ENCODE measurements at places on chromosomes 6 and 20. TPM values are rescaled to one million over a fixed set of nuclear protein-coding genes. Genes with fewer than 3 reads are reported as not detected.

DNA sequence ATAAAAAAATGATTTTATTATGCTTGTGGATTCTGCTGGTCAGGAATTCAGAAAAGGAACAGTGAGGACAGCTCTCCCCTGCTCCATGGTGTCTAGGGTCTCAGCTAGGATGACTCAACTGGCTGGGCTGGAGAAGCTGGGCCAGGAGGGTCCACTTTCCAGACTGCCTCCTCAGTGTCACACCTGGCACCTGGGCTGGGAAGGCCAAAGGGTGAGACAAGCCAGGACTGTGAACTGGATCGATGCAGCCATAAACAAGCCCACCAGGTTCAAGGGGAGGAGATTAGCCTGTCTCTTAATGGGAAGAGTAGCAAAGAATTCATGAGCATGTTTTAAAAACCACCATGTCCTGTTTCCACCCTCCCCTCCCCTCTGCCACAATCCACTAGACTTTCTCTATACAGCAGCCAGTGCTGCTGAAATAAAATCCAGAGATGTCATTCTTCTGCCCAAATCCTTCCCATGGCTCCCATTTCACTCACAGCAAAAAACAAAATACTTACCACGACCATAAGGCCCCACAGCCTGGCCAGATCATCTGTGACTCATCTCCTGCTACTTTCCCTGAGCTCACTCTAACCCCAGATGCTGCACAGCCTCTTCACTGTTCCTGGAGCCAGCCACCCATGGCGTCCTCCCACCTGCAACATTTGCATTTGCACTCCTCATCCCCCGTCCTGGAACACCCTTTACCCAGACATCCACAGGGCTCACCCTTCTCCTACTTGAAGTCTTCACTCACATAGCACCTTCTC, 13.8 kb downstream of the SPTLC3 start:
- DNase-seq = peak; percentile 16

DNA sequence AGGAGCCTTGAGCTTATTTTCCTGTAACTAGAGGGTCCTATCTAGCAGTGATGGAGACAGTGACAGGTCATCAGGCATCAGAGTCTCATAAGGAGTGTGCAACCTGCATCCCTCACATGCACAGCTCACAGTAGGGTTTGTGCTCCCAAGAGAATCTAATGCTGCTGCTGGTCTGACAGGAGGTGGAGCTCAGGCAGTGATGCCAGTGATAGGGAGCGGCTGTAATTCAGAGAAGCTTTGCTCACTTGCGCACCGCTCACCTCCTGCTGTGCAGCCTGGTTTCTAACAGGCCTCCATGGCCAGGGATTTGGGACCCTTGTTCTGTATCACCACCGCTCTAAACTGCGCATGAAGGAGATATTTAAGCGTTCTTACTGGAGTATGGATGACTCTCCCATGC, 5.3 kb downstream of the KIF25 start:
- DNase-seq = no peak

DNA sequence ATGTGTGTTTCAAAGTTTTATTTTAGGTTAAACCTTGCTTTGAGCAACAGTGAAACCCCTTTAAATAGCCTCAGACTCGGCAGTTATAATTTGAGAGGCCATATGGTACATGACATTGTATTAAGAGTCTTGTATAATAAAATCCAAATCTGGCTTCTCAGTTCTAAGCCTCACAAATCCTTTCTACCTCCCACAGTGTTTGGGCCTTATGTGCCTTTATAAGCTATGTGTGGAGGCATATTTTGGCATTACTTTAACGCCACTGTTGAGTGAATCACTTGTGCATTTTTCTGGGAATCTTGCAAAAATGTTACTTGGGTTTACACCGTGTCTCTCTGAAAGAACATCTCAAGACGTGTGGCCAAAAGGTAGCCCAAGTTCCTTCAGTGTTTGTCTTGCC, 152.4 kb downstream of the COL9A1 start:
- no peak for DNase-seq

- no peak for DNase-seq
These were observed 32.5 kb downstream of the RIPOR3 start for GRCh38 chr20:50658804-50659380.

DNA sequence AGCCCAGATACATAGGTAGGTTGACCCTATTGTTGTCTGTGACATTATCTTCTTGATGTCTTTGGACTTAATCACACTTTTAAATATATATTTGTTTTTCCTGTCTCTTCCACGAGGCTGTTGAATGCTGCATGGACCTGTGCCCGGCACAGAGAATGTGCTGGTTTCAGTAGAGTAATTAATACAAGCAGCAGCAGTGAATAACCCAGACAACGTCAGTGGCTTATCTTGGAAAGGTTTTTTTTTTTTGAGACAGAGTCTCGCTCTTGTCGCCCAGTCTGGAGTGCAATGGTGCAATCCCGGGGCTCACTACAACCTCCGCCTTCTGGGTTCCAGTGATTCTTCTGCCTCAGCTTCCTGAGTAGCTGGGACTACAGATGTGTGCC, 108.2 kb downstream of the CDH26 start:
- no peak for DNase-seq

- no peak for DNase-seq
These were observed 240.9 kb downstream of the LRFN2 start for GRCh38 chr6:40346246-40346645.

WFDC12 gene
- not detected for polyA plus RNA-seq

EBF4 gene
- 2.5 TPM for polyA plus RNA-seq

Measured in endothelial cell of umbilical vein (primary cell).